CD4-positive, alpha-beta T cell treated with Interleukin-6 for 4 hours (primary cell): ENCODE measurements at places on chromosomes 6 and 20.

GRCh38 chr6:63272397-63272796 is 47.4 kb downstream of the LGSN start:
- no peak for DNase-seq

GRCh38 chr6:21061892-21062291 is 527.6 kb downstream of the CDKAL1 start:
- no peak for DNase-seq

GRCh38 chr20:47276251-47276650 is 80.2 kb downstream of the ZMYND8 start:
- DNase-seq: no peak

DNA sequence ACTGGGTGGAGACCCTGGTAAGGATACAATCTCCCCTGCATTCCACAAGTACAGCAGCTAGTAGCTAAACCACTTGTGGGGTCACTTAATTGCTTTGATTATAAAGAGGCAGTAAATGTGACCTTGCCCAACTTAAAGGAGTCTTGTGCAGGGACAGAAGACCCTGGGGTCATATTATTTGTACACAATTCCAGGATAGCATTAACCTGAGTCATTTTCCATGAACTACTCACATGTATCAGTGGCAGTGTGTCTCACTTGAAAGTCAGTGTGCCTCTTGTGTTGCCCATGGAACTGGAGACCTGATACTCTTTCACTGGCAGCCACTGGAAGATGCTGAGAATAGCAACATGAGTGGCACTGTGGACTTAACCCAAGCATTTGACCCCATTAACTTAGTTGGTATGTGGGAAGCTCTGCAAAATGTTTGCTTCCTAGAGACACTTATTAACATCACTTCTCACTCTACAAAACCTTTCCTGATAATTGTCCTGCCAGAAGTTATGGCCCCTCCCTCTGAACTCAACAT is 28.9 kb downstream of the CLIC5 start:
- no peak for DNase-seq

DNA sequence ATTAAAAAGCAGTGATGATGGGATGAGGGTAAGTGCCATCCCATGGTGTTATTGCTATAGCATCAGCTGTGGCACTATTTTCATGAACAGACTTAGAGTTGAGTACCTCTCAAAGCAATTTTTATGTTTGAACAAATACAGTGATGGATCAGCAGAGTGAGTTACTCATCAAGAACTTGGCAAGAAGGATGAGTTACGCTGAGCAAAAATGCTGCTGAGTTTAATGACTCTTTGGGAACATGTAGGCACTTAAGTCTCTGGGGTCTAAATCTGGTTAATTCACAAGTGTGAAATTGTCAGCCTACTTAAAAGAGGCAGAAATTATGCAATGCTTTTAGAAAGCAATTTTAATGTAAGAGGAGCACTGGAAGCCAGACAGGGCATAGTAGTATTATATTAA is 78.5 kb upstream of the AHI1 start:
- no peak for DNase-seq

- DNase-seq: peak; percentile 79
Observed at GRCh38 chr6:154154389-154154967, 115.4 kb downstream of the OPRM1 start.

GRCh38 chr6:90048206-90048967 is 154.1 kb downstream of the GJA10 start:
- no peak for DNase-seq
